Epithelial cell of proximal tubule (primary cell): ENCODE measurements at places on chromosomes 7 and 10.

GRCh38 chr10:29846881-29847280 lies 212.1 kb upstream of the SVIL start:
- no peak for DNase-seq

DNA sequence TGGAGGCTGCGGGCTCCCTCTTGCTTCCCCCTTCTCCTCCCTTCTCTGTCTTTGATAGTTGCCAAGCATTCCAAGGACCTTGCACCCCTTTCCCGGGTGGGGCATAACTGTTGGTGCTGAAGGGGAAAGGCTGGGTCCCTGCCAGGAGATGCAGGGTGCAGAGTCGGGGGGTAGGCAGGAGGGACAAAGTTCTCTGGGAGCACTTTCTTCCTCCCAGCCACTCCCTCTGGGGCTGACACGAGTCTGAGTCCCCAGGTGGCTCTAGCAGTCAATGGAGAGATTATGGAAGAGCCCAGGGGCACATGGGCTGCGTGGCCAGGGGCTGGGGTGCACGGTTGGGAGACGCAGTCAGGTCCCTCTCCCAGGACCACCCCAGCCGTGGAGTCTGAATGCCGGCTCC lies 2.1 kb downstream of the CLDN15 start:
- no peak for DNase-seq

DNA sequence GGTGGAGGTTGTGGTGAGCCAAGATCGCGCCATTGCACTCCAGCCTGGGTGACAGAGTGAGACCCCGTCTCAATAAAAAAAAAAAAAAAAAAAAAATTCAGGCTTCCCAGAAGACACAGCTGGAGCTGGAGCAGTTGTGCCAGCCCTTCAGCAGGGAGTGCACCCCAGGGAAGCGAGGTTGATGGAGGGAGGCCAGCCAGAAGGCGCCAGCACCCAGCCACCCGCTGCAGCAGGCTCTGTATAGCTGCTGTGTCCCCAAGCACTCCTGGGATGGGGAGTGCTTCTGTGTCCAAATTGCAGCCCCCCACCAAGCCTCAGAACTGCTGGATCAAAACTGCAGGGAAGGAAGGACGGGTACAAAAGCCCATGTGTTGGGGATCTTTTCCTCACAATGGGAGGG lies 47.8 kb downstream of the COBL start:
- no peak for DNase-seq

DNA sequence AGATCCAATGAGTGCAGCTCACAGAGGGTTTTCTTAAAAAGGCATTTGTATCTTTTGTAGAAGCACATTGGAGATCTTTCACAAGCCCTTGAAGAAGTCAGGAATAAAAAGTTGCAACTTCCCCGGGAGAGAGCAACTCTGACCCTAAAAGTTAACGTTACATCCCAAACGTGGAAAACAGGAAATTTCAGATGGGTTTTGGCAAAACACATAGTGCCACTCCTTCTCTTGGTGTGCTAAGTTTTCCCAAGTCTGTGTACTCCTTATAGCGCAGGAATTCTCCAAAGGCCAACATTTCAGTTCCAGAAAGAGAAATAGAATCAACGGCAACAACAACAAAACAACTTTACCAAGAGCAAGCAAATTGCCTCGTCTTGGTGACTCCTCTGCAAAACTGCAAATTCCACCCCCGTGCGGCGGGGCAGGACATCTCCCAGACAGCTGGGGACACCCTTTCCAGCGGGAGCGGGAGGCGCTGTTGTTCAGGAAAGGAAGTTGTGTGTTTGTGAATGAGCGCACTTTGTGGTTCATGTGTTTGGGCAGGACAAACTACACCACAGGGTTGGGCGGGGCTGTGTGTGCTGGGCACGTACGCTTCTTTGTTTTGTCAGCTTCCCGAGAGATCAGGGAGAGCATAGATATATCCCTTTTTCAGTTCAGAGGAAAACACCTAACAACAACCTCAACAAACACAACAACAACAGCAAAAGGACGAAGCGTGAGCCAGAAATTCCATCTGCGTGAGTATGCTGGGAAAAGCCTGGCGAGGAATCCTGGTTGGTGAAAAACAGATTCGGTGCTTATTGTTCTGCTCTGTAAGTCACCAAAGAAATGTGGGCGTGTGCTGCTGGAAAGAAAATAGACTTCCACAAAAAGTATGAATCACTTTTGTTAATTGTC lies 294.7 kb upstream of the PITRM1 start:
- peak; percentile 100 for DNase-seq

GRCh38 chr10:133325440-133326222 lies 11.1 kb downstream of the CALY start:
- DNase-seq: no peak

DNA sequence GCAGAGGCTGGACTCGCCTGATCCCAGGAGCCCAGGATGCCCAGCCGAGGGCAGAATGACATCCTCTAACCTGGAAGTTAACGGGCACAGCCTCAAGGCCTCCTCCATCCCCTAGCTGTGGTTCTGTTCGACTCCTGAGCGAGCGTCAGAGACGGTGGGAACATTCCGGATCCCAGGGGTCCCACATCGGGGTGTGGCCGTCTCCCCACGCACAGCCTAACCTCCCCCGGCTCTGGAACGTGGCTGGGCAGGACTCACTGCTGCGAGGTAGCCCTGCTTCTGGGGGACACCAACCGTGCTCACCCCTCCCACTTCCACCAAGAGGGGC lies 8.4 kb downstream of the FOXL3 start:
- no peak for DNase-seq

- DNase-seq: no peak
These were observed 74.1 kb downstream of the FAM53B start for GRCh38 chr10:124669824-124670654.

DNA sequence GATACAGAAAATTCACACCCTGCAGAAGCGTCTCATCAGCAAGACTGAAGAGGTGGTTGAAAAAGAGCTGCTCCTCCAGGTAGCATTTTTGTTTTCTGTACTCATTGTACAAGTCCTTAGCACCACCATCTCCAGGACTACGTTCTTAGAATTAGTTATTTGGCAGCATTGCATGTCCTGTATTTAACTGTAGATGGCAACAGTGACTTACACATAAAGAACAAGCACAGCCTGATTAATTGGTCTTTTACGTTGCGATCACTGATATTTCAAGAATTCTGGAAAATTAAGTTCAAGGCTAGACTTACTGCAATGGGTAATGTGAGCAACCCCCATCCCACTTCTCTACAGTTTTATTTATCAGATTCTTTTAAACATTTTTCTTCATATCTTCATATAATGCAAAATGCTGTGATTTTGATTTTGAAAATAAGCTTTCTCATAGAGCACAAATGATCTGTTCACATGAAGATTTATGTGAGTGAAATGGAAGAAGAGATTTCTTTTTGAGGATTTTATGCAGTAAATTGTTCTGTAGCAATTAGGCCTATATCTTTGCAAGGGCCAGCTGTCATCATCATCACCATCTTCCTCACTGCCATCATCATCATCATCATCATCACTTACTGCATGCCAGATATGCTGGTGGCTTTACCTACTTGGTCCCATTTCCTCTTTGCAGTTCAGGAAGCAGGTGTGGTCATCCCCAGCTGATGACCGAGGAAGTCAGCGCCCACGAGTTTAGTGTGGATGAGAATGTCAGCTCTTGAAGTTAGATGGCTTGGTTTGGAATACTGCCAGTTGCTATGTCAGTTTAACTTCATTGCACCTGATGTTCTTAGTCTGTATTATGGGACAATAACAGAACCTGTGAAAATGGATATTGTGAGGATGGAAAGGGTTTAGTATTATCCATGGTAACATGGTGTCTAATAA lies 53.4 kb downstream of the CFAP58 start:
- no peak for DNase-seq

DNA sequence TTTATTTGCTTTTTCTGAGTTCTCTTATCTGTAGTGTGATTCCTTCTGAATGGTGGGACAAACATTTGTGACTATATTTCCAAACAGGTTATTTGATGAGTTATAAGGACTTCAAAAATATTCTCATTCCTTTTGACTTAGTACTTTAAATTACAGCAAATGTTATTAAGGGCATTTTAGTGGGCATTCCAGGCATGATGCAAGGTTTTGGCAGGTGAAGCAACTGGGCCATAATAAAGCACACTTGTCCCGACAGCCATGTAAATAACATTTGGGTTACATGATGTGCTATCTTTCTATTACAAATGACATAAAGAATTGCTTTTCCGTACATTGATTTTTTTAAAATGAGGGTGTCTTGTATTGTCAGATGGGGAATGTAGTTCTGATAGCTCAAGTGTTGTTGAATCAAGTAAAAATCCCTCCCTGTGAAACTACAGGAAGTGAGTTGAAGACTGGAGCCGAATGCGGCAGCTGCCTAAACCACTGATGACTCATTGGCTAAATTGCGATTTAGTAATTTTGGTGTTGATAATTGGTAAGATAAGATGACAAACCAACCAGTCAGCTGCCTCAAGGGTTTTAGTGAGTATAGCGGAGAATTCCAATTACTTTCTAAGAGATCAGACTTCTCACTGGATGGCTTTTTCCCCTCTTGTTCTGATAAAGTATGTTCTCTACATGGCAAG lies 231.3 kb upstream of the NPY start:
- DNase-seq: no peak

- DNase-seq: no peak
These were observed 149.2 kb downstream of the TRIL start for GRCh38 chr7:28808796-28809533.

DNA sequence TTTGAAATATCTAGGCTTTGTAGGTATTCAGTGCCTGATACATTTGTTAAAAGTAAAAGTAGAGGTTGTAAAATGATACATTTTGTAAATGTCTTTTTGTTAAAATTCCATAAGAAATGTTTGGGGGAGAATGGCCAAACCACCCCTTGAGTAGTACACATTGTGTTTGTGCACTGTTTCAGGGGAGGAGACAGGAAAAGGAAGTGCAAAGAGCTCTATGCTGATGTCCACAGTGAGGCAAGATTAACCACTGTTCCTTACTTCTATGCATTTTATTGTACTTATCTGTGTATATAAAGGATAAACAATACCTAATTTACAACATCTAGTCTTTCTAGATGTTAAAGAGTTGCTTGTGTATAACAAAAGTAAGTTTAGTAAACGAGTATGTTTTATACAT lies 7.4 kb upstream of the CYCS start:
- DNase-seq: no peak

DNA sequence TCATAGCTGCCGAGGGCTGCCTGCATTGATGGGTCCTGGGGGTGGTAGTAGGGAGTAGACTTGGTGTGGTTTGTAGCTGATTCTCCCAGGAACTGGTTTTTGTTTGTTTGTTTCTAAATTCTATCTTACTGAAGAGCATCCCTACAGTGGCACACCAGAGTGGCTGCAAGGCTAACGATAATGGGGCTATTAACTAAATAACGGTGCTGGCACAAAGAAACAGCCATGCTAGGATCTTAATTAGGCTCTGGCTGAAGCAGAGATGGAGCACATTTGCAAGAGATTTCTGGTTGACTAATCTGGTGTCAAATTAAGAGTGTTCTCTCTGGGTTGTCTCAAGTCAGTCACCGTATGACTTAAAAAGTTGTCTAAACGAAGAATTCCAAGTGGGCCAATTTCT lies 590.0 kb downstream of the NRG3 start:
- DNase-seq: no peak

DNA sequence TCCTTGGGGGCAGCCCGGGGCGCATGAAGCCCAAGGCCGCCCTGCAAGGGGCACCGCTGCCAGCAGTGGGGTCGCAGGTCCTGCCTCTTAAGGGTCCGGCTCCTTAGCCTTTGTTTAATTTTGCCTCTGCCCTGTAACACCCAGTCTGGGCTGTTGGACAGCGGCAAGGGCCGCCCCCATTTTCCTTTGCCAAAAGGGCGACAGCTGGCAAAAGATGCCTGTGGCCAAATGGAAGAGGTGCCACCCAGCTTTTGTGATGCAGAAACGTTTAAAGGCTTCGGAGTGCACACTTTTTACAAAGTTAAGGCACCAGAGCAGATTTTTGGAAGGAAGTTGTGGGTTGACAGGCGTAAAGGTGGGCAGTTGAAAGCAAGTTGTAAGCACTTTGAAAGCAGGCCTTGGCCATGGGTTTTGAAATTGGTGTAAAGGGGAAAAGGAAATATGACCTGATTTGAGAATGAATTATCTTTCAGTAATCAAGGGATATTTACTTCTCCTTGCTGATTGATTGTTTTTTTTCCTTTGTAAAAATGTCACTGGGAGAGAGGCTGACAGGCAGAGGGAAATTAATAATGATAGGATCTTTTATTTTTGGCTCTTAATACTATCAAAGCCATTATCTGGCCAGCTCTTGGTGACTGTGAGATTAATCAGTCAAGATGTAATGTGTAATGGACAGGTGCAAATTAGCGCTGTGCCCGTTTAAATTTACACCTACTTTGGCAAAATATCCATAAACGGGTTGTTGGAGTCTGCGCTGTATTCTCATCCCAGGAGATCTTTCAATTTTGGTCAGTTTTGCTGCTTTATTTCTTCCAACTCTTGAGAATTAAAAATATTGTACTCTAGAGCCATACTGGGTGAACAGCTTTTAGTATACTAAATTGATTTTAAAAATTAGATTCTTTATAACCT lies 1.2 kb downstream of the CASD1 start:
- DNase-seq: no peak

DNA sequence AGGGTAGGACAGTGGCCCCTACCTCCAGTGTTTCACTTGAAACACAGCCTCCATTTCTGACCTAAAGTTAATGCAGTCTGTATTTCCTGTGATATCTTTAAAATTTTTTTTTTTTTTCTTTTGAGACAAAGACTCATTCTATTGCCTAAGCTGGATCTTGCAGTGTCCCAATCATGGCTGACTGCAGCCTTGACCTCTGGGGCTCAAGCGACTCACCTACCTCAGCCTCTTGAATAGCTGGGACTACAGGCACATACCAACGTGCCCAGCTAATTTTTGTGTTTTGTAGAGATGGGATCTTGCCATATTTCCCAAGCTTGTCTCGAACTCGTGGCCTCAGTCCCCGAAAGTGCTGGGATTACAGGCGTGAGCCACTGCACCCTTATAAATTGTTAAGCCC lies 16.7 kb upstream of the MGAM2 start:
- no peak for DNase-seq

- DNase-seq: no peak
These were observed 701.5 kb downstream of the KCNMA1 start for GRCh38 chr10:76935941-76936613.
